ENCODE measurements at places on chromosomes 12 and 14.
A peak's percentile ranks its signal among the peaks of the same experiment; 100 is the strongest.

DNA sequence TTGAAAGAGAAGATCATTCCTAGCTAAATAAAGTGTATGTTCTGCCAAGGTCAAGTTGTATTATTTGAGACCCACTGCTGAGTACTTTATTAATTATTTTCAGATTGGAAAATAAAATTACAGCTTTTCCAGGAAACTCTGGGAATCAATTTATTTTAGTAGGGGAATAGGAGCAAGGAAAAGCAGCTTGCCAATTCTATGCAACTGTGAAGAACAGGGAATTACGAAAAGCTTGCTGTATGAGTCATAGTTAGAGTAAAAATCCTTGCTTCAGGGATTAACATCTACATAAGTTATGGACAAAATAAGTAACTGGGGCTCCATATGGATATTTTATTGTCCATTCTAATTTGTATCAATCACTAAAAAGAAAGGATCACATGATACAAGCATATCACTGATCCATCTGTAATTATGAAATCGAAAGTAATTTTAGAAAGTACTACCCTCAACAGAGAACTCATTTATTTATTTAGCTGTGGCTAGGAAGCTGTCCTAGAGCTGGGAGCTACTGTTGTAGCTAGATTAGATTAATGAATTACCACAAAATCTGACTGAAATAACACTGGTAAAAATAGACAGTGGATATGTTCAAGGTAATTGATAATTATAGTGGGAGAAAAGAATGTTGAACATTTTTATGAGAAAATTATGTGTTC, 303.5 kb upstream of the NPAS3 start:
- no peak for DNase-seq

DNA sequence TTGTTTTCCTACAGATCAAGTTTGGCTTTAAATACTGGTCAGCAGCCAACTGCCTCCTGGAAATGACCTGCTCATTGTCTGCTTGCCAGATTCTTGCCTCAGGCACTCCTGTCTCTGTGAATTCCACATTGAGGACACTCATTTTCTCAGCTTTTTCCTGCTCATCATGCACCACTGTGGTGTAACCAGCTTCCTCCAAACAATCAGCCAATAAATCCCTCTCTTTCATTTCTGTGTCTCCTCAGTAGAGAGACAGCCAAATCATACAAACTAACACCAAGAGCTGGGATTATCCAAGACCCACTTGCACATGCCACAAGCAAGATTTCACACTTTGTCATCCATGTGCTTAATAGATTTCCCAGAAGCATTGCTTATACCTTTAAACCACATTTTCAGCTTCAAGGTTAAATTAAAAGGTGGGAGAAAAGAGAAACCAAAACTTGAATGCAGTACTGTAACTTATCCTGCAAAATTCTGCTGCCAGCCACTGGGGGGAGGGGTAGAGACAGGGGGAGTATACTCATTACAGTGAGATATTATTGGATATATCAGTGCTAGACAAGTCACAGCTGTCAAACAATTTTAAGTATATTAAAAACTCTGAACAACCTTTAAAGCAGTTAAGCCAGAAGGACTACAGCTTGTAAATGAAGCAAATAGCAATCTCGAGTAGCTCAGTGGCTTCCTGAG, 105.0 kb downstream of the PPP2R5E start:
- no peak for DNase-seq

- peak; percentile 47 for DNase-seq
Observed at GRCh38 chr14:69688299-69688649, 76.9 kb downstream of the SUSD6 start.

- DNase-seq, result no peak
Observed at GRCh38 chr12:9148926-9149325, 33.2 kb upstream of the A2M start.

DNA sequence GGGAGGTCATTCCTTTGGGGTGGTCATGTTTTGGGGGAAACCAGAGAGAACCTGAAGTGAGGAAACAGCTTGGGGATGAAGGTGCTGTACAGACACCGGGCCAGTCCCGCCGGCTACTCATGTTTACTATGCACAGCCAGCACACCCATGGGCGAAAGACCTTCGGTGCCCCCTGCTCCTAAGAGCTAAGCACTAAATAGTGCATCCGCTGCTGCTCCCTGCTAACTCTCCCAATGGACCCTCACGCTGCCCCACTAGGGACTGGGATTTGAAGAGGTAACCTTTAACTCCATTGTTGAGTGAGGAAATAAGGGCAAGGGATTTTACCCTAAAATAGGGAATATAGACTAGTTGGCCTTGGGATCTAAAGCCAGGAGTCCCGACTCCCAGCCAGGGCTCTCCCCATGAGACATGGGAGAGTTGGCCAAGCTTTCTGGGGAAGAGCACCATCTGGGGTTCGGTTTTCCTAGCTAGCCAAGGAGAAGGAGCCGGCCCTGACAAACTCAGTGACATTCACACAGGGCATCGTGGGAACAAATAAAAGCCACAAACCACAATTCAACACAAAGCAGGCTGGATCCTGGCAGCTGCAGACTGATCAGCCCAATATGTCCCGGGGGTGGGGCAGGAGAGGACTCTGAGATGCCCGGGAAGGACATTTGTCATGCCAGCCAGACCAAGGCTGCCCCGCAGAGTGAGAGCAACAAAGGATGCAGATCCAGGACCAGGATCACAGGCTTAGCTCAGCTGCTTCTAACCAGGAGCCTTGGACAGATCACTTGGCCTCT, 91.7 kb downstream of the SINHCAF start:
- DNase-seq, result no peak

DNA sequence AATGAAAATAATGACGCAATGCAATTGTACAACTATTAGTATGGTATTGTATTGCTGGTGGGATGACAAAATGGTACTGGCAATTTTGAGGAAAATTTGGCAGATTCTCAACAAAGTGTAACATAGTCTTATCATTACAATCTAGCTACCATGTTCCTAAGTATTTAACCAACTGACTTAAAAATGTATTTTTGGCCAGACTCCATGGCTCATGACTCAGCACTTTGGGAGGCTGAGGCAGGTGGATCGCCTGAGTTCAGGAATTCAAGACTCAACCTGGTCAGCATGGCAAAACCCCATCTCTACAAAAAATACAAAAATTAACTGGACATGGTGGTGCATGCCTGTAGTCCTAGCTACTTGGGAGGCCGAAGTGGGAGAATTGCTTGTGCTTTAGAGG, 1409.5 kb downstream of the AACS start:
- no peak for DNase-seq

- no peak for DNase-seq
Observed at GRCh38 chr12:28158353-28158752, 31.9 kb upstream of the CCDC91 start.

GRCh38 chr12:115947696-115948062, 329.8 kb downstream of the MED13L start:
- DNase-seq, result no peak

DNA sequence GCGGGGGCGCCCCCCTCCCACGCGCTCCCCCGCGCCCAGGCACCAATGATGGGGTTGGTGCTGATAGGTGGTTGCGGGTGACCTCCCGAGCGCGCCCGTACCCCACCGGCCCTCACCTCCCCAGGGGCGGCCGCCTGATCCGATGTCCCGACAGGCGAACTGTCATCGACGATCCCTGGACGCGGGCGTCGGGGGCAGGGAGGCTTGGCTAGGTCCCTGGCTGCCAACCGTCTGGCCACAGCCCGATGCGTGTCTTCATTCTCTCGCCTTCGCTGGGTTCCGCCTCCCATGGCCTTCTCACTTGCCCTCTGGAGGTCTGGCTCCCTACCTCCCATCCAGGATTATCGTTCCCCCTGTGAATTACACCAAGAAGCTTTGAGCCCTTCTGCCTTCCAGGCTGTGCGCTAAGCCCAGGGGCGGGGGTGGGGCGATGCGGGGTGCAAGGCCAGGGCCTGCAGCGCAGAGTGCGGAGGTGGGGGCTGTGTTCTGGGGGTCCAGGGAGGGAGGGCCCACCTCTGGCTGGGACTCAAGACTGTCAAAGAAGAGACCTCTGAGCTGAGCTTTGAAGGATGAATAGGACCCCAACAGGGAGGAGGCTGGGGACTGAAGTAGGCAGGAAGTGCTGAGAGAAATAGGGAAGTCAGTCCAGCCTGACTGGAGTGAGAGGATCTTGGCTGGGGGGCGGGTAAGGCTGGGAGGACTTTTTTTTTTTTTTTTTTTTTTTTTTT, 7.7 kb upstream of the RACGAP1 start:
- no peak for DNase-seq

GRCh38 chr14:62378057-62378456, 615.8 kb downstream of the SNAPC1 start:
- DNase-seq, result no peak

GRCh38 chr14:45210159-45210558, 42.8 kb downstream of the MIS18BP1 start:
- DNase-seq, result no peak

- no peak for DNase-seq
Observed at GRCh38 chr12:132506328-132507160, 16.6 kb downstream of the FBRSL1 start.

DNA sequence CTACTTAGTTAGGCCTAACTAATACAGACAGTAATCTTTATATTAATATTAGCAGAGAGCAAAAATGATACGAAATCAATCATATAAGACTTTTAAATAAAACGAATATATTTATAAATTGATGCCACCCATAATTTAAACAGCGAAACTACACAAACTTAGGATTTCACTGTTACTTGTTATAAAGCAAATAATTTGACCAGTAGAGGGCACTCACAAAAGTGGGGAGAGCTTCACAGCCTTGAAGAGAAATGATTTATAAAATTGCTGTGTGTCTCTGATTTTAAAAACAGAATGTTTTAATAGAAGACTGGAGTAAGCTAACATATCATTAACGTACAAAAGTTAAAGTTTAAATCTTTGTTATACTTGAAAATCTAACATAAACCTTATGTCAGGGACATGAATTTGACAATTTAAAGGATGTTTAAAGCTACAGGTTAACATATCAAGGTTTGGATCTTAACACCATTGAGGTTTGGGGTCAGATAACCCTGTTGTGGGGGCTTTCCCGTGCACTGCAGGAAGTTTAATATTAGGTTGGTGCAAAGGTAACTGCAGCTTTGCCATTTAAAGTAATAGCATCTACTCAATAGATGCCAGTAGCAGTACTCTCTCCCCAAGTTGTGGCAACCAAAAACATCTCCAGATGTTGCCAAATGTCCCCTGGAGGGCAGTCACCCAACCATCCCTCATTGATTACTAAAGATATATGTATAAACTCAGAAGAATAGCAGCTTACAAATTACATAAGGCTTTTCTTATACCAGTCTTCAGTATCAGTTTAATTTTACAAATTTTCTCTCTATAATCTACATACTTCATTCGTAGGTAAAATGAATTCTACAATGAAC, 9.3 kb downstream of the KRAS start:
- DNase-seq, result no peak

DNA sequence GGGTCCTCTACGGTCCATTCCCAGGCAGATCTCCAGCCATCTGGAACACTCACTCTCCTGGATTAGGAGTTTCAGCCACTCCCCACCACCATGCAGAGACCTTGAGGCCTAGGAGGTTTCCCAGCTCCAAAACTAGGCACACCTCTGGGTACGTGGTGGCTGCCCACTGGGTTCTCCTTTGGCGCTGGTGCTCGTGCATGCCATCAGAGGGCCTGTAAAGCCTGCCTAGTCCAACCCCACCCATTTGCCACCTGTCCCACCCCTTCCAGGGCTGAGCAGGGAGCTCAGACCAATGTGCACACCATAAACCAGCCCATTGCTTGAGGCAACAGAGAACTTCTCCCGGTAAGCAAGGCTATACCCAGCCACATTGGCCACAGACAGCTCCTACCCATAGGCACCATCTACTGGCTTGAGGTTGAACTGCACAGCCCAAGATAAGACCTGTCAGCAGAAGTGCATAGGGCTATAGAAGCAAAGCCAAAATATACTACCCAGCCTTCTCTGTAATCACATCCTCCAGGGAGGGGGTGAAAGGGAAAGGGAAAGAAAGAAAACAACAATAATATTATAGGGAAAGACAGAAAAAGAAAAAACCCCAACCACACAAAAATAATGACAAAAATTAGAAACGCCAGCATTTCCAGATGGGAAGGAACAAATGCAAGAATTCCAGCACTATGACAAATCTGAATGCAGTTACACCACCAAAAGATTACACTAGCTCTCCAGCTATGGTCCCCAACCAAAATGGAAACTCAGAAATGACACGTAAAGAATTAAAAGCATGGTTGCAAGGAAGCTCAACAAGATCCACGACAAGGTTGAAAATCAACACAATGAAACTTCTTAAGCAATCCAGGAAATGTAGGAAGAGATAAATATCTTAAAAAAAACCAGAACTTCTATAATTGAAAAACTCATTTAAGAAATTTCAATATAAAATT, 111.9 kb upstream of the CCDC175 start:
- peak; percentile 48 for DNase-seq
